SK-N-SH (cell line): ENCODE measurements at places on chromosomes 7 and 10.

DNA sequence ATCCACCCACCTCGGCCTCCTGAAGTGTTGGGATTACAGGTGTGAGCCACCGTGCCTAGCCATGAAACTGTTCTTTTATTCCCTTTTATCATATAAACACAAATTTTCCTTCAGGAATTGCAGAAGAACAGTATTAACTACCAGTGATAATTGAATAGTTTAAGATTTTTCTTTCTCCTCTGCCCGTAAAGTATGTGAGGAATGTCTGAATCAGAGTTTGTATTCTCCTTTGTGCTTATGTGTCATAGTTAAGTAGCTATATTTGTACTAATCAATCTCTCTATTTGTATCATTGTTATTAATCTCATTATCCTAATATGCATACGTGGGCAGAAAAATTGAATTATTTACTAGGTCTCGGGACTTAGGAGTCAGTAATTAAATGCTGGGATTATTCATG lies 83.6 kb downstream of the ZNF277 start:
- DNase-seq, result no peak

DNA sequence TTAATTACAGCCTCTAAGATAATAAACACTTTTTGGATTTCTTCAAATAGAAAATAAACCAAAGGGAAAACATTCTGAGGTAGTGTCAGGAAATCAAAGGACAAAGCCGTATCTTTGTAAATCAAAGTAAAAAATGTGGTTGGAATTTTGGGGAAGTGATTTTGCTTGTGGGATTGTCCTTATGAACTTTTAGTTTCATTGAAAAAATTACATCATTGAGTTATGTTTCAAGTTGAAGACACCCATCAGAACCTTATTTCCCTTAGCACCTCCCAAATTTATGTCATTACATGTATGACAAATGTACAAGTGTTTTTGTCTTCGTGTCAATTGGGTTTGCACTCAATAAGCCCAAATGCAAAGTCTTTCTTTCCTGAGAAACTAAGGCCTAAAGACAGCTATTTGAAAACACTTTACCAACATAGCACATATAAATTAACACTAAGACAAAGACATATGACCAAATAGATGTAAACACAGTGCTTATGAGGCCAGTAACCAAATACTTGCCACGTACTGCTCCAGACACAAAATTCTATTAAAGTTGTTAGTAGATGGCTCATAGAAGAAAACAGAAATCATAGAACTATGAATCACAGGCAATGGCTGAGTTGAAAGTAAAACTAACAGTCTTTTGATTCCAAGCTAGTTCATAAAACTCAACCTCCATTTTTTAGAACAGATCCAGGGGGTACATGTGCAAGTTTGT lies 26.9 kb upstream of the LAMB4 start:
- DNase-seq, result no peak

DNA sequence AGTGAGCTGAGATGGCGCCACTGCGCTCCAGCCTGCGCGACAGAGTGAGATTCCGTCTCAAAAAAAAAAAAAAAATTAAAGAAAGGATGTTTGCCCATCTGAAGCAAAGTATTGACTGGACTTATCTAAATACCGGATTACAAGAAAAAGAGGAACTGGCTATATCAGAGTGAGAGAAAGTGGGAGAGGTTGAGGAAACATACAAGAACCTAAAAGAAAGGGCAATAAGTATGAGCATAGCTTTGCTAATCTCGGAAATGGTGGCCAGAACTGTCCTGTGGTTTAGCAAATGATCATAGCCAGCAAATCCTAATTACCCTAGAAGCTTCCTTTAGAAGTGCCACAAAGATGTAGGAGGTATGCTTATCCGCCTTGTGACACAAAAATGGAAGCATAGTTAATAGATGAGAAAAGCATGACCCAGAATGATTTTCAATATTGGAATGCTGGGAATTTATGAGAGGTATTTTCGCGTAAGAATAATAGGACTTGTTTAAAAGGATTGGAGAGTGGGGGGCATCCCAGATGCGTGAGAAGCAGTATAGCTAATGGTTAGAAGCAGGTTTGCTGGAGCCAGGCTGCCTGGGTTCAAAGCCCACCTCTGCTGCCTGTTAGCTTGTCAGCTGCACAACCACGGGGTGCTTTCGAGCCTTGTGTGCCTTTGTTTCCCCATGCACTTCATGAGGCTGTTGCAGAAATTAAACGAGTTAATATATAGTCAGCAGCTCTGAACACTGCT lies 1.2 kb upstream of the GTPBP4 start:
- no peak for DNase-seq

- DNase-seq, result no peak
Measured at GRCh38 chr7:8214244-8214824, 47.6 kb downstream of the ICA1 start.

GRCh38 chr7:16644157-16644556 lies 1.4 kb downstream of the ANKMY2 start:
- no peak for DNase-seq

- no peak for DNase-seq
Measured at GRCh38 chr7:91636129-91636724, 244.3 kb downstream of the MTERF1 start.

- peak; percentile 48 for DNase-seq
Measured at GRCh38 chr10:101223274-101224059, 5.8 kb downstream of the LBX1 start.

GRCh38 chr7:142868188-142868985 lies 13.5 kb downstream of the EPHB6 start:
- no peak for DNase-seq

GRCh38 chr7:155808549-155809331 lies 3.5 kb downstream of the SHH start:
- no peak for DNase-seq

GRCh38 chr7:55533050-55533728 lies 39.1 kb downstream of the VOPP1 start:
- no peak for DNase-seq

DNA sequence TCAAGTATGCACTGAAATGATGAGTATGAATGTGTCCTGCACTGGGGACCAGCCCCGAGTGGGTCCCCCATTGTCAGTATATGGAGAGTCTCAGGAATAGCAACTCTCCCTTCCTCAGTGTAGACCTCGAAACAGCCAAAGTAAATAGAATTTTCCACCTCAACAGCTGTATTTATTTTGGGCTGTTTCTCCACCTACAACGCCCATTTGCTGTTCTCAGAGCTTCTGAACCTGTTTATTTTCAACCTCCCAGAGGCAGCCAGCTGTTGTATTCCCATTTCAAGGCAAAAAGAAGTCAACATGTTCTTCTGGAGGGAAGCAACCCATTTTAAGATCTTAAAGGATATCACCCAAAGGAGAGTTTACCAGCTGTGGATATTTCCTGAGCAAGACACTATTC lies 59.6 kb upstream of the BICC1 start:
- no peak for DNase-seq

DNA sequence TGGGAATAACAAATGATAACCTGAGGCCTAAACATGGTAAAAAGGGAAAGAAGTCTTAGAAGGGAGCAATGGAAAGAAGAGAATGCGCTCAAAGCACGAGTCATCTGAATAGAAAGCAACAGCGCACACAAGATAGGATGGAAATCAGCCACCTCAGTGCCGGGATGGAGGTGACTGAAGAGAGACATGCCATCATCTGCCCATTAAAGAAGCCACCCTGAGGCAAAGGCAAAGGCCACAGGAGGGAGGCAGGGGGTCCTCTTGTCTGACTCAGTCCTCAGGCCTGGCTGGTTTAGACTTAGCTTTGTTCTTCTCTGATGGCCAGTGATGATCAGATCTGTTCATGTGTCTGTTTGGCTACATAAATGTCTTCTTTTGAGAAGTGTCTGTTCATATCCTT lies 180.6 kb downstream of the CHCHD3 start:
- DNase-seq, result peak; percentile 22

DNA sequence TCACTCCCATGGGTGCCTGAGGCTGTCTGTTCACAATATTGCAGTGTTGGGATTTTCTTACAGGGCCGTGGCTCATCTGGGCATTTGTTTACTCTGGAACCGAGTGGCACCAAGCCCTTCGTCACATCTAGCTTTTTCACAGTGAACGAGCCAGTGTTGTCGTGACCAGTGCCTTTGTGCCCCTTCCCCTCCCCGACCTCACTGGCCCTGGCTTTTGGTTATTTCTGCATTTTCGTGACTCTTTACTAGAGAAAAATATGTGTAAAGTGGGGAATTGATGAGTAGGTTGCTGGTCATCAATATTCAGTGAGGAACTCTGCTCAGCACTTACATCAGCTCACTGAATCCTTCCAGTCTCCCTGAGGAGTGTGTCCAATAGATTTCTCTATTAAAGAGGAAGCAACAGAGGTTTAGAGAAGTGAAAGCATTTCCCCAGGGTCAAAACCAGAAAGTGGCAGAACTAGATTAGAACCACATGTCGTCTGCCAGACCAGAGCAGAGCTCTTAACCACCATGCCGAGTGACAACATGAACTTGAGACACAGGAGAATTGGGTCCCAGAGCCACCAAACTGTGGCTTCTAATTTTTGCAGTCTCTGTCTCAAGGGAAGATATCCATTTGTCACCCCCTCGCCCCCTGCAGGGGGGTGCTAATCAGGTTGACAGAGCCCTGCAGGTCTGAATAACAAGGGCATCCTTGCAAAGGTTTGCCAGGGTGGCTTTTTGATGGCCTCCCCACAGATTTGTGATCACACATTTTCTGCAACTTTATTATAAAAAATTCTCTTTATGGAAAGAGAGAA lies 125.3 kb downstream of the CHN2 start:
- peak; percentile 73 for DNase-seq

GRCh38 chr7:85287106-85287825 lies 100.4 kb upstream of the SEMA3D start:
- no peak for DNase-seq

GRCh38 chr10:113801569-113801968 lies 50.1 kb downstream of the PLEKHS1 start:
- no peak for DNase-seq

DNA sequence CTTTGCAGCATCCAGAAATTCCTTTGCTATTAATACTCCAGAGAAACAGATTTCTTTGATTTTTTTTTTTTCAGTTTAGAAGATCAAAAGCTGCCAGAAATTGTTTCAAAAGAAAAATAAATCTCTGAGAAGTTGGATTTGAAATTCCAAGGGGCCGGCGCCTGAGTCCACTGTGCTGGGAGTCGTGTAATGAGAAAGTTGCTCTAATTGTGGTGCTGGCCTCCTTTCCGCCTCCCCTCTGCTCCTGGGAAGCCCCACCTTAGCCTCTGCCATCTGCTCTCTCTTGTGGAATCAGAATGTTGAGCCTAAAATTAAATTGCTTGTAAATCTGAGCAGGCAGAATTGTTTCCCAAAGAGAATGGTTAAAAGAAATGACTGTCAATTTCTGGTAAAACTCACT lies 93.3 kb downstream of the EMX2 start:
- DNase-seq, result no peak

DNA sequence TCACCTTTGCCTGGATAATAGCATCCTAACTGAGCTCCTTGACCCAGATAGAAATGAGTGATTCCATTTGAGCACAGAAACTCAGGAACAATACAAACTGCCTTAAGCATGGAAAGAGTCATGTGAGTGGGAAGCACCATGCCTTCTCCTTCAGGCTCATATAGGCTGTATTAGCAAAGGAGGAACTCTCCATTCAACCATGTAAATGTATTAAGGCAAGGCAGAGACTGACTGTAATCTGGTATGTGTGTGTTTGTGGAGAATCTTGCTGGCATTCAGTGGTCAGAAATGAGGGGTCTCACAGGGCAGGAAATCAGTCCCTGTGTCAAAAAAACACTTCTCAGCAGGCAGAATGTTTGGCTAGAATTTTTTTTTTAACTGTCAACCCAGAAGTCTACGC lies 40.2 kb downstream of the COA1 start:
- DNase-seq, result no peak

DNA sequence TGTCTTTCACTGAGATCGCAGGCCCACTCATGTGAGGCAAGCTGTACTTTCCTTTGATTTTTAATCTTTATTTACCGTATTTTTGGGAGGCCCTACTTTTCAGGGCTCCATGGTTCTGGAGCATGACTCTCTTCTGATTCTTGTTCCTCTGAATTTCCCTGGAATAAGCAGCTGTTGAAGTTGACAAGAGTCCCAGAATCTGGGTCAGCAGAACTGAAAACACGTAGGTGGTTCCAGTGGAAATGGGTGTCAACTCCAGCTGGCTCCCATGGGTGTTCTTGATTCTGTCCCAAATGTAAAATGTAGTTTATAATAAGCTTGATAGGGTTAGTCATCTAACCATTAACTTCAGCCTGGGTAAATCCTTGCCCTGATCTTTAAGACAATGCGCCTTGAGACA lies 409.4 kb downstream of the GATA3 start:
- DNase-seq, result no peak

GRCh38 chr7:75878312-75878768 lies 494 bp upstream of the RHBDD2 start:
- peak; percentile 32 for DNase-seq

DNA sequence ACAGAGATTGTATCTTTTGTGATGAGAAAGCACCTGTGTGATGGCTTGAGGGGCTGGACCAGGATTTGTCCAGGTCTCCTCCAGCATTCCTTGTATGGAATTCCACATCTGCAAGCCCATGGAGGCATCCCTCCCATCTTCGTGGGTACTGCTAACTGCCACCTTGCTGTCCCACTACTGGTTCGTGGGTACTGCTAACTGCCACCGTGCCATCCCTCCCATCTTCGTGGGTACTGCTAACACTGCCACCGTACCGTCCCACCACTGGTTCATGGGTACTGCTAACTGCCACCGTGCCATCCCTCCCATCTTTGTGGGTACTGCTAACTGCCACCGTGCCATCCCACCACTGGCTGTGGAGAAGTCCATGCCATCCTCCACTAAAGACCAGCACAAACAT lies 111.7 kb downstream of the LARP4B start:
- DNase-seq, result no peak

- no peak for DNase-seq
Measured at GRCh38 chr7:158815083-158815799, 14.1 kb downstream of the ESYT2 start.

GRCh38 chr10:50807851-50808776 lies 68.4 kb downstream of the ASAH2B start:
- DNase-seq, result no peak

DNA sequence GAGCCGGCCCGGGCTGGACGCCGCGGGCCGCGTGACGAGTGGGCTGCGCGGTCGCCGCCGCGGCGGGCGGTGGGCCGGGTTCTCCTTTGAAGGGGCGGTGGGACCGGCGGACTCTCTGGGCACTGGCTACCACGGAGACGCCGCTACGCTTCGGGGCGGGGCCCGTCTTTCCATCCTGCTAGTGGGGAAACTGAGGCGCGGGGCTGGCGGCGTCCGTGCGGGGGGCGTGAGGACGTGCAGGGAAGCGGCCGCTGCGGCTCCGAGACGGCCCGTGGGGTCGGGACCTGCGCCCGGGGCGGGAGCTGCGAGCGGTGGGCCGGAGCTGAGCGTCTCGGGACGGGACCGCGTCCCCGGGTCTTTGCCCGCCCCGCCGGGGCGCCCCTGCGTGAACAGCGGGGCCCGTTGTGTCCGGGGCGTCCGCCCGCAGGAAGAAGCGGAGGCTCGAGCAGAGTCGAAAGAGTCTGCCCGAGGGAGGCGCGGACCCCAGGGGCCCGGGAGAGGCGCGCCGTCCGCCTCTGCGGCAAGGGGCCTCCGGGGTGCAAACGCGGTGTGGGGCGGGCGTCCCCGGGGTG lies 548 bp upstream of the BNIP3 start:
- peak; percentile 72 for DNase-seq

- no peak for DNase-seq
Measured at GRCh38 chr7:2120251-2120660, 112.5 kb downstream of the MAD1L1 start.
